Cortex of kidney (tissue), 1 donor: ENCODE measurements at places on chromosomes 5 and 9.

DNA sequence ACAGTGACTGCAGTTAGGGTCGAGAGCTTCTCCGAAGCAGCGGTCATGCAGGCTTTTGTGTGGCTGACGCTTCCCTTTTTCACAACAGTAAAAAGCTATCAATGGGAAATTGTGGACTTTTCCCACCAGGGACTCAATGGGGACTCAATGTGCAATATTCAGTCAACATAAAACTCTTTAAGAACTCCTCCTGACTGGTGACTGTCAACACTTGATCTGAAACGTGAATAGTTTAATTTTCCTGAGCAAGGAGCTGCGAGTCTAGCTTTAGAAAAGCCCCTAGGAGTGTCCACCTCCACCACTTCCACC lies 28.7 kb downstream of the EXOC3 start:
- no peak for DNase-seq

DNA sequence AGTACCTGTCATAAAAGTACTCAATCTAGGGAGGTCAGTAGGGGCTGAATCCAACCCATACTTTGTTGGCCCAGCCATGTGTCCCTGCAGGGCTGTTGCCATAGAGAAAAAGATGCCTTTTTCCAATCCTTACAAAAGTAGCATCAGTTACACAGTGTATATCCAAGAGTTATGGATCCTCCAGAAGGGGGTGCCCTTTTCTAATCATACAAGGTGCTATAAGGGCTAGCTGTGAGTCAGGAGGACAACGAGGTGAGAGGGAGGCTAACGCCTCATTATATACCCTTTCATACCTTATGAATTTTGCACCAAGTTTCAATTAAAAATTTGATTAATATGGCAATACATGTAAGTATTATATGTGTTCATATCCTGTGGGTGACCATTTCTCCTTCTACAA lies 4.8 kb downstream of the KIAA0825 start:
- DNase-seq: no peak

GRCh38 chr5:137566780-137567179 lies 67.7 kb upstream of the SPOCK1 start:
- no peak for DNase-seq

GRCh38 chr5:37064442-37064841 lies 184.7 kb downstream of the CPLANE1 start:
- no peak for DNase-seq

DNA sequence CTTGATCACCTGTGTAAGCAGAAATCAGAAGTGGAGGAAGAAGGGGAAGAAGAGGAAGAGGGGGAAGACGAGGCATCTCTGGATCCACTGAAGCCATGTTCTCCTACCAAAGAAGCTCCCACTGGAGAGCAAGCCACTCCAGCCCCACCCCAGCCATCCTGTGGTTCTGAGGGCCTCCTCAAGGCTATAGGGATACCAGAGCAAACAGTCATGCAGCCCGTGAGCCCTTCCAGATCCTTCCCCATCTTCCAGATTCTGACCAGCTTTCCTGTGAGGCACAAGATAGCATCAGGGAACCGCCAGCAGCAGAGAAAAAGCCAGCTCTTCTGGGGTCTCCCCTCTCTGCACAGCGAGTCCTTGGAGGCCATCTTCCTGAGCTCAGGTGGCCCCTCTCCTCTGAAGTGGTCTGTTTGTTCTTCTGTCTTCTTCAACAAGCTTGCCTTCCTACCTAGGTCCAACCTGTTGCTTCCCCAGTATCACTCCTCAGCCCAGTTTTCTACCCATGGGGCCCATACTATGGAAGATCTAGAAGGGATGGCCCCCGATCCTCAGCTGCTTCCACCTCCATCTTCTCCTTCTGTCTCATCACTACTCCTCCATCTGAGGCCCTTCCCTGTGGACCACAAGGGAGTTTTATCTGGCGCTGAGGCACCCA lies 29.4 kb downstream of the VCP start:
- no peak for DNase-seq

GRCh38 chr9:8329561-8330283 lies 530.1 kb upstream of the DMAC1 start:
- DNase-seq: no peak

DNA sequence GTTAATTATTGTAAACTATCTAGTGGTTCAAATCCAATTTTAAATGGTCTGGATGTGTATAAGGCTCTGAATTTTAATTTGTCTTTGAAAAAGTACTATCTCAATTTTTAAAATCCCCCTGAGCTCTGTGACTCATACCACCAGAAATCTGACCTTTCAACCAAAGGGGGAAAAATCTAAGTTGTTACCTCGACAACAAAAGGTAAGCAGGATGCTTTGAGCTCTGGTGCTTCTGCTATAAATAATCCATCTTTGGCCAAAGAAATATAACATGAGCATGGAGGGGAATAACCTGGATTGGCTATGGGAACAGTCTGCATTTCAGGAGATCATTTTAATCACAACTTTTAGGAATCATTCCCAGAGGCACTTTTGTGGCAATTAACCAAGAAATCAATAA lies 76.3 kb upstream of the PCSK1 start:
- no peak for DNase-seq

GRCh38 chr5:140468188-140468587 lies 66.6 kb downstream of the ANKHD1 start:
- no peak for DNase-seq

DNA sequence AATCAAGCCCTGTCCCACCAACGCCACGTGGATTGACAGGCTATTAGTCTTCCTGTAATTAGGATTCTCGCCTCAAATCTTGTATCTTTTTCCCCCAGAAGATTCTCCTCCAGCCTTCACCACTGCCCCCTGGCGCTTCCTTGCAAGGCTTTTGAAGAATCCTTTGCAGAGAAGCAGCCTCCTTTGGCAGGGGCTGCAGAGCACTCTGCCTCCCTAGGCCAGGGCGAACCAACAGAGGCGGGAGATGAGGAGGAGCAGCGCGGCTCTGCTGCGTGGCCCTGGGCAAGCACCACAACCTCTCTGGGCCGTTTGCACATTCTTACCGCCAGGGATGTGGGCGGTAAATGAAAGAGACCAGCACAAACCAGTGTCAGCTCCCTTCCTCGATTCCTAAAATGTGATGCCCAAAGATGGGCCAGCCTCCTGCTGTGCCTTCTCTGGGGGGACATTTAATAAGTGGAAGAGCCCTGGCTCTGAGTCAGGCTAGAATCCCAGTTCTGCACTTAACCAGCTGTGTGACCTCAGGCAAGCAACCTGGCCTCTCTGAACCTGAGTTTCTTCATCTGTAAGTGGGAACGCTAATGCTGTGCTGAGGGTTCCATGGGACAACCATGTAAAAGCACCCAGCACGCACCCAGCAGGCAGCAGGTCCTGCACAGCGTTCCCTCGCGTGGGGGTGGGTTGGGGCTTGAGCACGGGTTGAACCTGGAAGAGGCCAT lies 128.6 kb downstream of the KCNIP1 start:
- no peak for DNase-seq

DNA sequence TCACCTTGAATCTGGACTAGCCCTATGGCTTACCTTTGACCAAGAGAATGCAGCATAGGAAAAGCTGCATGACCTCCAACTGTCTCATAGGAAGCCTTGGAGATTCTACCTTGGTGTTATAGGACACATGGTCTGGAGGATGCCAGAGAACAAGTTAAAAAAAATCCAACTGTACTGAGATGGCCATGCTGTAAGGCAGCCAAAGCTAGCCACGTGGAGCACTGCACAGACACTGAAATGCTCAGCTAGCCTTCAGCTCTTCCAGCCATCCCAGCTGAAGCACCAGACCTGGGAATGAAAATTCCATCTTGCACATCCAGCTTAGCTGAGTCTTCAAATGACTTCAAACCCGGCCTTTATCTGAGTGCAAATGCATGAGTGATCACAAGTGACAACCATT lies 6.0 kb upstream of the GRAMD2B start:
- DNase-seq: no peak

- DNase-seq: no peak
Observed at GRCh38 chr5:126508962-126509279, 85.7 kb downstream of the GRAMD2B start.

GRCh38 chr9:98121058-98121457 lies 2.0 kb upstream of the TRIM14 start:
- DNase-seq: no peak

GRCh38 chr9:86359151-86359879 lies 5.1 kb upstream of the TUT7 start:
- DNase-seq: no peak

DNA sequence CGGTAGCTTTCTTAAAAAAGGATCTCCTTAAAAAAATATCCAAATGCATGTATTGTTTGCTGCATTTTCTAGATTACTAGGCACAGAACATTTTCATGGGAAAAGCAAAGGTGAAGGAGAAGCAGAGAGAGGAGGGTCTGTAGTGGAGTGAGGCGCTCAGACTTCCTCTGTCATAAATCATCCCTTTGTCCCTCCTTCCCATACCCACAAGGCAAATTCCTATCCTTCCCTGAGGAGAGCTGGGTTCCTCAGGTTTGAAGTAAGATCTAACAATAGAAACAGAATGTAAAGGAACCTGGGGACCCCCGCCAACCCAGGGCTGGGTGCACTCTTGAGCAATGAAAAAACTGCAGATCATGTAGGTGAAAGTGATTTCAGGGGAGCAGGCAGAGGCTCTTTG lies 149.2 kb upstream of the ANKH start:
- no peak for DNase-seq

- DNase-seq: no peak
Observed at GRCh38 chr5:160293901-160294561, 18.3 kb downstream of the CCNJL start.

DNA sequence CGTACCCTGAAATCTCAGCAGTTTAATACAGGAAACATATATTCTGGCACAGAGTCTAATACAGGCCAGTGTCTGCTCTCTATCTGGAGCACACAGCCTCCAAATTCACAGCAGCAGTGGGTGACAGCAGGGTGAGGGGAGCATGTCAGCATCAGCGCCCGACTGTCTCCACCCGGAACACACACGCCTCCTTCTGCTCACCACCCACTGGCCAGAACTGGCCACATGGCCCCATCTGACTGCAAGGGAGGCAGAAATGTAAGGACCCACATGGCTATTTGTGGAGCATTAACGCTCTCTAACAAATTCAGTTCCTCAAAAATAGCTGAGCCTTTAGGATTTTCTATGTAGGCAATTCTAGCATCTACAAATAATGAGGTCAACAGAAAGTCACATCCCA lies 24.6 kb downstream of the UBE2QL1 start:
- no peak for DNase-seq

DNA sequence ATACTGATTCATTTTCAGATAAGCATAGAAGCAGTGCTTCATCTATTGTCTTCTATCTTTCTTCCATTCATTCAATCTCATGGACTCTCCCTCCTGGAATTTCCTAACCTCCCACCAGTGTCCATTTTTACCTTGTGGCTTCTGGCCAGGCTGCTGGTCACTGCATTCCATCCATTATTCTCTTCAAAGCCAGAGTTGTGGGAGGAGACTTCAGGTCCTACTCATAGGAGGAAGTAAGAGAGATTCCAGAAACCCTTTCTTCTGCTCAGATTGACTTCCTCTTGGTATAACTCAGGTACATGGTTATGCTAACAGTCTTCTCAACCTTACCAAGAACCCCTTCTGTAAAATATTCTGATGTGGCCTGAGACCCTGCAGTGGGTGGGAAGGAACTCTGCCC lies 153.3 kb upstream of the SLC12A2 start:
- no peak for DNase-seq

GRCh38 chr5:74433255-74433895 lies 207.2 kb downstream of the ENC1 start:
- no peak for DNase-seq

- DNase-seq: no peak
Observed at GRCh38 chr9:35079041-35079425, 709 bp downstream of the FANCG start.

GRCh38 chr9:97312556-97312955 lies 5.1 kb downstream of the CCDC180 start:
- DNase-seq: no peak

GRCh38 chr5:143402553-143403333 lies 743 bp downstream of the NR3C1 start:
- no peak for DNase-seq

DNA sequence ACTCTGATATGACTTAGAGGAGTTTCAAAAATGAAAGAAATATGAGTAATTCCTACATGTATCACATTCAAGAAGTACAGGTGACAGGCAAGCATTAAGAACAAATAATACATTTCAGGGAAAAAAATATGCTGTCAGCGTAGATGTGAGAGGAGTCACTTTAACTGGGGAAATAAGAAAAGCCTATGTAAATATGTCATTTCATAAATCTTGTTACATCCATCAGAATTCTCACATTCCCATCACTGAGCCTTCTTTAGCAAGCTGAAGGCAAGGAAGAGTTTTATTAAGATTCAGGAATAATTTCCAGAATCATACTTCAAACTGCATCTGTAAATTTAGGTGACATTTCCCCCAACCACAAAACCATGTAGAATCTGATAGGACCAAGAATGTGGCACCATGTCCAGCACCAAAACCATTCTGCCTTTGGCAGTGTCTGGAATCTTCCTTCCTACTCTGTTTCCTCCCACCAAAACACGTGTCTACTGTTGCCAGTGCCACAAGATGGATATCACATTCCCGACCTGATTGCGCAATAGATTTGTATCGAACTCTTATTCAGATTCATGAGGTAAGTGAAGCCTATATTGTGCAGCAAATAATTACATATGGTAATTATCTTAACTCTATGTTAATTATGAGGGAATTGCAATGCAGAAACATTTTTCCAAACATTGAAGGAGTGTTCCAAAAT lies 690.9 kb downstream of the ISL1 start:
- DNase-seq: no peak

- no peak for DNase-seq
Observed at GRCh38 chr9:38019731-38020130, 49.3 kb downstream of the SHB start.

- no peak for DNase-seq
Observed at GRCh38 chr5:179219661-179220620, 125.3 kb downstream of the ADAMTS2 start.

DNA sequence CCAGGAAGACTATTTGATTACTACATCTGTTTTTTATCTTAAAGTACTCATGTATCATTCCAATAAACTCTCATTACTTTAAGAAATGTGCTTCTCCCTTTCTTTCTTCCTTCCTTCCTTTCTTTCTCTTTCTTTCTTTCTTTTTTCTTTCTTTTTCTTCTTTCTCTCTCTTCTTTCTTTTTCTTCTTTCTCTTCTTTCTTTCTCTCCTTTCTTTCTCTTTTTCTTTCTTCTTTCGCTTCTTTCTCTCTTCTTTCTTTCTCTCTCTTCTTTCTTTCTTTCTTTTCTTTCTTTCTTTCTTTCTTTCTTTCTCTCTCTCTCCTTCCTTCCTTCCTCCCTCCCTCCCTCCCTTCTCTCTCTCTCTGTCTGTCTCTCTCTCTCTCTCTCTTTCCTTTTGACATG lies 298.6 kb upstream of the ANKH start:
- no peak for DNase-seq

DNA sequence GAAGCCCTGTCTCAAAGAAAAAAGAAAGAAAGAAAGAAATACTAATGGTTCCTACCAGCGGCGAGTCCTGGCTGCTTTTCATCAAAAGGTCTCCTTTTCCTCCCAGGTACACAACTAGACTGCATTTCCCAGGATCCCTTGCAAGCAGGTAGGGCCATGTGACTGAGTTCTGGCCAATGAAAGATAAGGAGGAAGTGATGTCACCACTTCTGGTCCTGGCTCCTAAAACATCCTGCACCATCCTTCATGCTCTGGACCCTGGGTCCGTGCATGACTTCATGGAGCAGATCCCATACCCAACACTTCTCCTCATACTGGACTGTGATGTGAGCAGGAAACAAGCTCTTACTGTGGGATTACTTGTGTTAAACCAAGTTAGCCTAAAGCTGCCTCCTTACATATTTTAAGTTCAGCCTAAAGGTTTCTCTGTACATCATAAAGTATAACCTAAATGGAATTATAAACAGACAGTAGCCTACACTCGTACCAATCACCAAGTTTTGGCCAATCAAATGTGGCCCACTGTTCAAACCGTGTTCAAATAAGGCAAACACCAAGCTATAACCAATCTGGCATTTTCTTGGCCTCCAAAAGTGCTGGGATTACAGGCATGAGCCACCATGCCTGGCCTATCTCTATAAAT lies 30.2 kb upstream of the FUBP3 start:
- no peak for DNase-seq
